ENCODE measurements at places on chromosomes 16 and 17. TPM values are rescaled to one million over a fixed set of nuclear protein-coding genes. Genes with fewer than 3 reads are reported as not detected.

Gene ZP2
- not detected for total RNA-seq

Gene WFDC1
- total RNA-seq = not detected

Gene AATK
- 1.1 TPM for total RNA-seq

Gene CAPN15
- 85.3 TPM for total RNA-seq

Gene SCIMP
- total RNA-seq = not detected

Gene HOXB13
- not detected for total RNA-seq

Gene EIF3CL
- 58.8 TPM for total RNA-seq
